ENCODE measurements at places on chromosomes 12 and 14.
A peak's percentile ranks its signal among the peaks of the same experiment; 100 is the strongest.

DNA sequence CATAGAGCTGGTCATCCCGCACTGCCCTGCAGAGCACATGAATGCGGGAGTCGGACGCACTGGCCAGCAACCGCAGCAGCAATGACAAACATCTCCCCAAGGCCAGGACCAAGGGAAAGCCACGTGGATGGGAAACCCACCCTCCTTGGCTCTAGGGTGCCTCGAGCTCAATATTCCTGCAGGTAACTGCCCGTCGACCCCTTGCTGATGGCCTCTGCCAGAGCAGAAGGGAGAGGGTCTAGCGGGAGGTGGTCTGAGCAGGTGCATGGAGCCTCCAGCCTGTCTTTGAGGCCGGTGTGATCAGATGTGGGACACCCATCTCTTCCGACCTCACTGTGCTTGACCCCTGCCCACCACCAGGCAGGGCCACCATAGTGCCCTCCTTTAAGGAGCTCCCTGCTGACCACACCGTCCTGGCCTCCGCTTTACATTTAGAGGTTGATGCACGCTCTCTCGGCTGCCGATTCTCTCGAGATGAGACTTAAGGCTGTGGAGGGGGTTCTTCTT lies 89.7 kb downstream of the PIWIL1 start:
- no peak for DNase-seq

DNA sequence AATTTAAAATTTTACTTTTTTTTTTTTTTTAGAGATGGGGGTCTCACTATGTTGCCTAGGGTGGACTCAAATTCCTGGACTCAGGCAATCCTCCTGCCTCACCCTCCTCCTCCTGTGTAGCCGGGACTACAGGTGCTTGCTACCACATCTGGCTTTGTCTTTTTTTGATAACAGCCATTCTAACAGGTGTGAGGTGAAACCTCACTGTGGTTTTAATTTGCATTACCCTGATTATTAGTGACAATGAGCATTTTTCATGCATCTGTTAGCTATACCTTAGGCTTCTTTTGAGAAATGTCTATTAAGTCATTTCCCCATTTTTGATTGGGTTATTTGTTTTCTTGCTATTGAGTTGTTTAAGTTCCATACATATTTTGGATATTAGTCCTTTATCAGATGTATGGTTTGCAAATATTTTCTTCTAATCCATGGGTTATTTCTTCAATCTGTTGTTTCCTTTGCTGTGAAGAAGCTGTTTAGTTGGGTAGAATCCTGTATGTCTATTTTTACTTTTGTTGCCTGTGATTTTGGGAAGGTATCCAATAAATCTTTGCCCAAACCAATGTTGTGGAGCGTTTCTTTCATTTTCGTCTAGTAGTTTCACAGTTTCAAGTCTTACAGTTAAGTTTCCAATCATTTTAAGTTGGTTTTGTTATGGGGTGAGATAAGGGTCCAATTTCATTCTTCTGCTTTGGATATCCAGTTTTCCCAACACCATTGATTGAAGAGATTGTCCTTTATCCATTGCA lies 86.1 kb downstream of the MYF5 start:
- no peak for DNase-seq

DNA sequence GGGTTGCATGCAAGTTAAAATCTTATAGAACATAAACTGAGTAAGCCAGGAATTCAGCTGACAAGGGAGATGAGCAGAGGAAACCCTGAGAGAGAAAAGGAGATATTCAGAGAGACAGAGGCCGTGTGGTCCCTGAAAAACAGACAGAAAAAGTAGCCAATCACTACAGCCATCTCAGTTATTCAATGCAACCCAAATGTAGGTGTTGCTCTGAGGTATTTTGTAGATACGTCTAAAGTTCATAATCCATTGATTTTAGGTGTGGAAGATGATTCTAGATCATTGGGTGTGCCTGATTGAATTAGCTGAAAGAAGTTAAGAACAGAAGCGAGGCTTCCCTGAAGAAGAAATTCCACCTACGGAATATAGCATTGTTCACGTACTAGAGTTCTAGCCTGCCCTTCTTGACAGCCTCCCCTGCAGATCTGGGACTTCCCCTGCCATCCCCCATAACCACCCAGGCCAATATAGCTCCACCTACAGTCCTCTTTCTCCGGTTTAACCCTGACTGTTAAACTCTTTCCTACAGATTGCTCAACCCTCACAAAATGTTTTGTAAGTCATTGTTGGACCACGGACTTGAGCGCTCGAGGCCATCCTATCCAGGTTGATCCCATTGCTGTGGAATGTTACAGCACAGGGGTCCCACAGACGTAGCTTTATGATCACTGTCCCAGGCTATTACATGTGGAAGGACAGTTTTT lies 21.7 kb downstream of the AICDA start:
- no peak for DNase-seq

- no peak for DNase-seq
Observed at GRCh38 chr14:55711175-55711811, 131.3 kb downstream of the KTN1 start.

- no peak for DNase-seq
Observed at GRCh38 chr12:88982694-88983093, 369.6 kb downstream of the DUSP6 start.

DNA sequence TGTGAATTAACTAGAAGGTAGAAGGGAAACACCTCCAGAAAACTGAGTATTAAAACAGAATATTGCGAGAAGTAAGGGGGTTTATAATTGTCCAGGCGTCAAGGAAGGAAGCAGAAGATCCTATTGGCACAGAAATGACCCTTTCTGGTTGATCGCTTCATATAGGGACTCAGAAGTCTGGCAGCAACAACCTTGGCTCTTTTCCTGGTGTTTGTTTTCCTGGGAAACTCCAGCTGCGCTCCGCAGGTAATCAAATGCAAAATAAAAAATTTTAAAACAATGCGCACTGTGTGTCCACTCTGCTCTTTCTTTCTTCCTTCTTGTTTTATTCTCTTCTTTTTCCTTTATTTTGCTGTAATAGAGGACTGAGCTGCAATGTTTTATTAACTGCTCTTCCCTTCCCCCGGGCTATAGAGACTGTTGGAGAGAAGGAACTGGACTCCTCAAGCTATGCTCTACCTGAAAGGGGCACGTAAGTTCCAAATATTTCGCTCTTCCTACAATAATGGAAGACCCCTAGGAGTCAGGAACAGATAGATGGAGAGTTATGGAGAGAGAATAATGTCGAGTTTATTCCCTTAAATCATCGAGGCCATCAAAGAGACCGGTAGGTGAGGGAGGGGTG lies 737 bp downstream of the SPX start:
- DNase-seq, result no peak

DNA sequence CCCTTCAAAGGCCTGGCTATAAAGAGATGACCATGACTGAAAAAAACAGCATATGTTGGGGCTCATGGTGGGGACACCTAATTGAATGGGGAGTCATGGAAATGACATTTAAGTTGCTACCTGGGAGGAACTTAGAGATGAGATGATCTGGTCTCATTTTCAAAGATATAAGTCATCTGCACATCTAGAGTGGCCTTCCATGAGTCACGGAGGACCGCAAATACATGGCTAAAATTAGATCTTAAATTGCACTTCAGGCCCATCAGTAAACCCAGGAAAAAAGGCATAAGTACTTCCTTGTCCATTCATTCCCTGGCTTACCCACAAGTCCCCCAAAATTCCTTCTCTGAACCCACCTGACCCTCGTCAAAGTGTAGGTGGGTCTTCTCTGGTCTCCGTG lies 53.4 kb downstream of the SPTB start:
- no peak for DNase-seq

- no peak for DNase-seq
Observed at GRCh38 chr12:22527999-22528398, 16.3 kb downstream of the C2CD5 start.

DNA sequence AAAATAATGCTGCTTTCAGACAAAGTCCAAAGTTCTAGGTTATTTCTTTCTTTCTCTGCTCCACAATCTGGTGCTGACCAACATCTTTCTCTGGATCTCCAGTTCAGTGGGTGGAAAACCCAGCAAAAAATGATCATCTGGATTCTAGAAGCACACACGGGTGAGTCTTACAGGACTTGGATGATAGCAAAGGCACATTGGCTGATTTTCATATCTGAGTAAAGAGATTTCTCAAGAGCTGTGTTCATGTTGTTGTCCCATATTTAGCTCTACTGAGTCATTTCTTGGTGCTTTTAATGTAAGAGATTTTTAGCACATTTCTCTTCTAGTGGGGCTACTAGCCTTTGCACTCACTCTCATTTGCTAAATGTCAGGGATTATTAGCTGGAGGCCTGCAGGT lies 336.7 kb downstream of the GALC start:
- DNase-seq, result no peak

DNA sequence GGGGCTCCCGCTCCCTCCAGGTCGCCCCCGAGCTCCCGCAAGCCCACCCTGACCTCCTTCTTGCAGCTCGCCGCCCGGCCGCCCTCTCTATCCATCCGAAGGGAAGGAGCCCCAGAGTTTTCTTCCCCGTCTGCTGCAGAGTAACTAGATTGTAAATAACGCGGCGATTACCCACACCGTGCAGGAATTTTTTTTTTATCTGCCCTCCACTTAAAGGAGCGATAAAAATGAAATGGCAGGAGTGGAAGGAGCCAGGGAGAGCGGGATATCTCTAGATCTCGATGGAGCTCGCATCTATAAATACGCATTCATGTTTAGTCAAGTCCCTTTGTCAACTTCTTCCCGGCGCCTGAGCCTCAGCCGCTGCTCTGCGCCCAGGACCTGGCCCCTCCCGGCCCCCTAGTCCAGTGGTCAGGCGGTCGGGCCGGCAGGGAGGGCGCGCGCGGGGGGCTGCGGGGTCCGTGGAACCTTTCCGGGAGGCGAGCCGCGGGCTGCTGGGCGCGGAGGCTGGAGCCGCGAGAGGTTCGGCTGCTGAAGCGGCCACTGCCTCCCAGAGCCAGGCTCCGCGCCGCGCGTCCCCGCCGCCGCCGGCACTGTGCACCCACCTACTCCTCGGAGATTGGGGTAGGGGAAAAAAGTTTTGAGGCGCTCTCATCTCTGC lies 386.0 kb downstream of the BCAT1 start:
- DNase-seq, result peak; percentile 66

GRCh38 chr14:29752221-29752923 lies 175.3 kb downstream of the PRKD1 start:
- DNase-seq, result no peak

- no peak for DNase-seq
Observed at GRCh38 chr12:105233041-105233905, 2.7 kb downstream of the APPL2 start.

- no peak for DNase-seq
Observed at GRCh38 chr14:91027561-91027960, 32.9 kb downstream of the RPS6KA5 start.

DNA sequence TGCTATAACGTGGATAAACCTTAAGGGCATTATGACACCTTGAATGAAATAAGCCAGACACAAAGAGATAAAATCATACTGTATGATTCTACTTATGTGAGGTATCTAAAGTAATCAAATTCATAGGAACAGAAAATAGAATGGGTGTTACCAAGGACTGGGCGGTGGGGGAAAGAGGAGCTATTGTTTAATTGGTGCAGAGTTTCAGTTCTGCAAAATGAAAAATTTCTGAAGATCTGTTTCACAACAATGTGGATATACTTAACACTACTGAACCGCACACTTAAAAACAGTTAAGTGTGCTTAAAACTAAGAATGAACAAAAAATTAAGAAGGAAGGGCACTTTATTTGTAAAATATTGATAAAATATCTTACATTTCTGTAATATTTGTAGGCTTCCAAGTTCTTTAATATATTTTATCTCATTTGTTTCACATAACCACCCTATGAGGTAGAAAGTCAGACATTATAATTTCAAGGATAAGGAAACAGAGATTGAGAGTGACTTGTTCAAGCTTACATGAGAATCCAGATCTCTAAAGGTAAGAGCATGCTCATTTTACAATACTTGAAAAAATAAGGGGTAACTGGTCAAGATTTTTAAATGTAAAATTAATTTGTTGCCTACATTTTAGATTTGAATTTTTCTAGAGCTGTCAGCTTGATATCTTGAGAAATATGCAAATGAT lies 14.9 kb downstream of the LTA4H start:
- DNase-seq, result no peak

Measured in femur (tissue), 1 donor.